ENCODE measurements at places on chromosomes 5 and 9.

DNA sequence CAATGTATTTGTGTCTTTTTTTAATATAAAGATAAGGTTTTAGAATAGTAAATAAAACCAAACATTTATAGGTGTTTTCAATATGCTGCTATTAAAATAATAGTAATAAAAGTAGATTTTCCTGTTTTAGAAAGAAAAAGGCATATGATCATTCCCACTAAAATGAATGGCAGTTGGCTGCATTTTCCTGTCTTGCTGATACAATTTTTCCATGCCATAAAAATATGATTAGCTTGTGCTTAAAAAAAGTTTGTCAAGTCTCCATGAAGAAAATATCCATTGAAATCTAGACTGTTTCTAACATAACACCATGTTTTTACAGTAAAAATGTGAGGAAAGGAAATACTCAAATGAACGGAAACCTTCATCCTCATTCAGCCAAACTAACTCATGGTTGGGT, 65.0 kb downstream of the FBXL7 start:
- DNase-seq, result no peak

GRCh38 chr5:50767588-50767987, 101.2 kb downstream of the PARP8 start:
- DNase-seq, result peak; percentile 60

DNA sequence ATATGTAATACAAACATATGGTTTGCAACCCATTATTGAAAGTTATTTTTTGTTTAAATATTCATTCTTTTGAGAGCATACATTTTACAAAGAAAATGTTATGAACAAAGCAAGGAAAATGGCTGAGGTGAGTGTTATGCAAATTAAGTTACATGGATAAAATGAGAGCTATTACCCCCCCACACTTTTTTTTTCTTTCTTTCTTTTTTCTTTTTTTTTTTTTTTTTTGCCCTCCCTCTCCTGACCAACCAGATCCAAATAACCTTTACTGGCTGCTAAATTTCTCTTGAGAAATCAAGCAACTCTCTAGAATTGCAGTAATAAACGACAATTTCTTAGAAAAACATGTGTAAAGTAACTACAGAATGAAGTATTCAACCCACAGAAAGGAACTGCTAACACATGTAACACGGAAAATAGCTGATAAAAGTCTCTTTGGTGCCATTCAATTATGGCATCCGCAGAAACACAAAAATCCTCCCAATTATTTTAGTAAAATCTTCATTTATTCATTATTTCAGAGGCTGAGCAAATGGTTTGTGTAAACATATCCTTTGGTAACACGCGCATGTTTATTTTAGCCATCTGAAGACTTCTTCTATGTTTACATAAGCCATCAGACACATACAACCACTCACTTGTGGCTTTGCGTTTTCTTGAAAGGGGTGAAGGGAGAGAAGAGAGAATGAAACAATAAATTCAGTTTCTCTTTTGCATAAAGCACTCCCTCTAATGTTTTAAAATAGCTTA, 216.1 kb downstream of the NFIB start:
- DNase-seq, result no peak

GRCh38 chr9:134208981-134209725, 44.8 kb upstream of the RNU6ATAC start:
- DNase-seq, result no peak

DNA sequence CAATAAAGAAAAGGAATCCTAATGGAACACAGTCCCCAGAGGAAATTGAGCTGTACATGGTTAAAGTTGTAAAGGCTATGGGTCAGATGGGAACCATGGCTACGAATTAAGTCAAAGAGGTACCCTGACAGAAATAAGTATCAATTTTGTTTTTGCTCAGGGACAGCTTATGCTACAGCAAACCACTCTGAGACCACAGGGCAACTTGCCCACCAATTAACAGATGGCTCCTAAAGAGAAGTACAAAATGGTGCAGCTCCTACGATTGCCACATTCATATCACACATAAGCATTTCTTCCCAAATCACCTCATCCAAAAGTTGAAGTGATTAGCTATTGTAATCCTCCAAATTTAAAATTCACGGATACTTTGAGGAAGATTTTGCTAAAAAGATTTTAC, 83.0 kb downstream of the ELAVL2 start:
- no peak for DNase-seq

DNA sequence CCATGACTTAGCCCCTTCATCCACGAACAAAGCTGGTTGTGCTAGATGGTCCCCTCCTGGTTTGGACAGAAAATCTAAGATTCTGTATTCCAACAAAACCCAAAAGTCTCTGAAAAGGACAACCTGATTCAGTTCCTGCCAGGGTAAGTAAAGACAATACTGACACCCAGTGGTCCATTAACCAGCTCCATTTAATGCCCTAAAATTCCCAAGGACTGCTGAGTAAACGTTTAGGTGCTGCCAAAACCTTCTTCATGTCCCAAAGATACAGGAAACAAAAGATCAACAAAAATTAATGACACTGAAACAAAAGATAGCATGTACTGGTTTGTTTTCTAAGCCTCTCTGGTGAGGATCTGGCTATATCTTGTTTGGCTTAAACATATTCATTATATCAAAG, 25.3 kb upstream of the PPP1R2B start:
- peak; percentile 78 for DNase-seq

- no peak for DNase-seq
Measured at GRCh38 chr5:116301110-116301509, 216.3 kb downstream of the COMMD10 start.

DNA sequence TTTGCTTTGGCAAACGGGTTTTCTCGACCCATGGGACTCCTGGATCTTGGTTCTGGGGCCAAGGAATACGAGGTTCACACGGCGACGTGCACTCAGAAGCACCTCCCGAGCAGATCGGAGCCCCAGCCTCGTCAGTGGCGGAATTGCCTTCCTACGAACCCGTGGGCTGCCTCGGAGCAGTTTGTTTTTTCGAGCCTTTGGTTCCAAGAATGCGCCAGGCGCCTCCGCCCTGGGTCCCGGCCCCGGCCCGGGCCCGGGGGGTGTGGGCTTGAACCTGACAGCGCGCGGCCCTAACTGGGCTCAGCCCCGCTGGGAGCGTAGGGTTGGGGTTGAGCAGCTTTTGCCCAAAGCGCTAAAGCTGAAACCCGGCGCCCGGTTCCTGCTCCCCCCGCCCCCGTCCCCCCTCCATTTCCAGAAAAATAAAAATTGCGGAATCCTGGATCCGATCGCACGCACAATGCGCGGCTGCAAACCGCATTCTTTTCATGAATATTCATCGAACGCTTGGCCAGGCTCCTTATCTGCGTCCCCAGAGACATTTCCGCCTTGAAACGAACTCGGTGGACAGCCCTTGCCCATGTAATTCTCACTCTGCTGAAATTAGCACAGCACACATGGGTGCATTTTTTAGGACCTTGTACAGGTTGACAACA, 1.0 kb downstream of the BASP1 start:
- DNase-seq, result peak; percentile 93

DNA sequence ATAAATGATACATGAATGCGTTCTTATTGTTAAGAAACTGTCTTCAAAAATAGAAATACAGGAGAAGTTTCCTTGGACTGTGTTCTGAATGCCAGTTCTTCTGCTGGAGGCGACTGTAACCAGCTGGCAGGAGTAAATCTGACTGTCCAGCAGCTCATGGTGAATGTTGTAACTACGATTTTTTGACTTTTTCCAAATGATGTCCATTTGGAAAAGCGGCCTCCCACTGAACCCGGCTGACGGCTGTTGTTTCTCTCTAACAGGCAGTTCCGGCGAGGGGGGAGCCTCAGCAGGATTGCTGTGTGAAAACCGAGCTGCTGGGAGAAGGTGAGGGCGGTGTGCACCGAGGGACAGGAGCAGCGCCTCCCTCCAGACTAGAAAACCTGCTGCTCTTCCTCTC, 91.9 kb downstream of the EHMT1 start:
- no peak for DNase-seq

GRCh38 chr9:2722715-2723114, 5.4 kb downstream of the KCNV2 start:
- peak; percentile 68 for DNase-seq

GRCh38 chr9:3887786-3888496, 362.1 kb upstream of the RFX3 start:
- DNase-seq, result no peak

GRCh38 chr5:2199697-2200096, 317.0 kb upstream of the IRX4 start:
- no peak for DNase-seq

DNA sequence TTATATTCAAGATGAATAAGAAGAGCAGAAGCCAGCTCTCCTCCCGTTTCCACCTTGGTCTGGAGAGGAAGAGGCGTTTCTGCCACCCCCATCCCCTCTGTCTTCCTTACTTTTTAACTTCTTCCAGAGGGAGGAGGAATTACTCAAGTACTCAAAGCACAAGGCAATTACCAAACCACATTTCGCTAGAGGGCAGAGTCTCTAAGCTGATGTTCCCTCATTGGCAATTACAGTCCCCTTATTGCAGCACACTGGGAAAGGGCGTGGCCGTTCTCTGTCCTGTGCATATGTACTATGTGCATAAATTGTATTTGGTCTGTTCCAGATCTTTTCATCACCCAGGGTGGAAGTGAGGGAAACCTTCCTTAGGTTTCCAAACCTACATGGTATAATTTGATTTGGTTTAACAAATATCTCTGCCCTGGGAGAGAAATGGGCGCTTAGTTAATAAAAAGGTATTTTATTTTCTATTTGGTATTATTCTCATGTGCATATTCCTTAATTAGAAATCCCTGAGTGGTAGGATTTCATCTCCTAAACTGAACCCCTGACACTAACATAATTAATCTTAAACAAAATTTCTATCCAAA, 29.8 kb upstream of the ALDOB start:
- DNase-seq, result peak; percentile 90

- no peak for DNase-seq
Measured at GRCh38 chr9:114888607-114889006, 41.8 kb downstream of the TNFSF8 start.

GRCh38 chr9:15113288-15113687, 193.7 kb downstream of the TTC39B start:
- DNase-seq, result no peak

GRCh38 chr9:4299005-4299795, 668 bp downstream of the GLIS3 start:
- peak; percentile 77 for DNase-seq

DNA sequence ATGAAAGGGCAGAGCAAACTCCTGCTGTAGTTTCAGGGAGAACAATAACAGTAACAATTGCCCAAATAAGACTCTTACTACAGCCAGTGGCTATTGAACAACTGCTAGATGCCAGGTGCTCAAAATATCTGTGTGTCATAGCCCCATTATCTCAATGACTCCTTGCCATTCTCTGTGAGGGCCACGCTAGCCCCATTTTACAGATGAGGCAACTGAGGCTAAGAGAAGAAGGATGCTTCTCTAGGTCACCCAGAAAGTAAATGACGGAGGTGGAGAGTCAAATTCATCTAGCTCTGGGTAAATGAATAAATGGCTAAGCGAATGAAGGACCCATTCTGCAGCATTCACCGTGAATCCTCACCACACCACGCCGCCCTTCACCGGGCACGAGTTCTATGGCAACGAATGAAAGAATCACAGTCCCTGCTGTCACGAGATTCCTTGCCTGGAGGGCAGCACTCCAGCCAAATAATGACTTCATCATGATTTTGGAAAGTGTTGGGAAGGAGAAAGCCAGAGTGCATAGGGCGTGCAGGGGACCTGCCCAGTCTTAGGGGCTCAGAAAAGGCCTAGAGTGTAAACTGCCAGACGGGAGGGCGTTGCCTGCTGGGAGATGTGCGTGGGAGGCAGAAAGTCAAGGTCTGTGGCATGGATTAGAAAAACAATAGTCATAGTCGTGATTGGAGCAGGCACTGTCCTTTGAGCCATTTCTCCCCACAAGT, 147.2 kb downstream of the C9orf50 start:
- DNase-seq, result peak; percentile 88

DNA sequence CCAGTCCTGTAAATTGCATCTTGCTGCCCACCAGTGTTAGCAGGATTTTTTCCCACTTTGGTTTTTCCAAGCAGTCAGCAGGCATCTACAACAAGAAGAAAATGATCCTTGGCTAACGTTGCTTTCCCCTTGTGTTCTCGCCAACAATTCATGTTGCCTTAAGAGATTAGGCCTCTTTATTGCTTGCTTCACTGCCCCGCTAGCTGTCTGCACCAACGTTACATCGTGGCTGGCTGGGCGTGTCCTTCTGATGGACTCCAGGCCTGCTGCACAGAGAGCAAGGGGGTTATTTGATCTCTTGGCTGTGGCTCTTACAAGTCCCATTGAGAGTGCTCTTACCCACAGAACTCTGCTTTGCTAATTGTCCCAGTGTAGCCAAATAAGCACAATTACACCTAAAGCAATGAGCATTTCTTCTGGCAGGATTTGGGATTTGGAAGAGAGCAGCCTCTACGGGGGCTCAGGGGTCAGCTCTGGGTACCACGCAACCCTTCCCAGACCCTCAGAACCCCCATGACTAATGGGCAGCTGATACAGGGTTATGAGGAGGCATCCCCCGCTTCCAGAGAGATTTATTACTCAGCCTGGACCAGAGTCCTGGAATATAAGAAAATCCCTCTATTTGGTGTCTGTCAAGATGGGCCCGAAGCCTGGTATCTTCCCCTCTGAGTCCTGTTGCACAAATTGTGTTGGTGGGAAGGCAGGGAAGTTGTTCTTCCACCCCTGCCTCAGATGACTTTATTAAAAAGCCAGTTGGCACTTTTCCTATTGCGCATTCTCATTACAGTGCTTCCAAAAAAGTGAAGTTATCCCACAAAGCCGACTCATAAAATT, 17.6 kb downstream of the DCANP1 start:
- DNase-seq, result no peak

DNA sequence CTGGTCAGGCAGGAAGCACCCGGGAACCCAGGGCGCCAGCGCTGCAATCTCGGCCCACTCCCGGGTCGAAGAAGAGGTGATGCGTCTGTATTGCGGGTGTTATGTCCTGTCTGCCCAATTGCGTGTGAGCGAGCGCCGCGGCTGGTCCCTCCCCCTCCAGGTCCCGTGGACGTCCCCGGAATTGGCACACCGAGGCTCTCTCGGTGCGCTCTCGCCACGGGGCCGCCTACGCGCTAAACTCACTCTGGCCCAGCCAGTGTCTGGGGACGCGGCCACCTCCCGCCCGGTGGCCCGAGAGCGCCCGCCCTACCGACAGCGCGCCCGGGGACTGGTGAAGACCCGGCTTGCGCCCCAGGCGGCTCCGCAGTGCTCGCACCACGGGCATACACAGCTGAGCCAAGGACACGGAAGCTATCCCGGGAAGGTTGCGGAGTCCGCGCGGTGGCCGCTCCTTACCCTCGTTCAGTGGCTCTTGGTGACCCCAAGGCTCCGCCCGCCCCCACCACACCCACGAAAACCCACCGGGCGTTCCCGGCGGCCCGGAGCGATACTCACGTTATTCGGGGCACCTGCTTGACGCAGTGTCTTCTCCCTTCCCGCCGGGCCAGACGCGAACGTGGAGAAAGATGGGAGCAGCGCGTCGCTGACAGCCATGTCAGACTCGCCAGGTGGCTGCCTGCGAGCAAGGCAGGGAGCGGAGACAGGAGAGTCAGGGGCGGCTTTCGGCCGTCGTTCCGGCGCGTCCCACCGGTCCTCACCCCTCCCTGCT, 1.0 kb downstream of the KLF4 start:
- peak; percentile 91 for DNase-seq

DNA sequence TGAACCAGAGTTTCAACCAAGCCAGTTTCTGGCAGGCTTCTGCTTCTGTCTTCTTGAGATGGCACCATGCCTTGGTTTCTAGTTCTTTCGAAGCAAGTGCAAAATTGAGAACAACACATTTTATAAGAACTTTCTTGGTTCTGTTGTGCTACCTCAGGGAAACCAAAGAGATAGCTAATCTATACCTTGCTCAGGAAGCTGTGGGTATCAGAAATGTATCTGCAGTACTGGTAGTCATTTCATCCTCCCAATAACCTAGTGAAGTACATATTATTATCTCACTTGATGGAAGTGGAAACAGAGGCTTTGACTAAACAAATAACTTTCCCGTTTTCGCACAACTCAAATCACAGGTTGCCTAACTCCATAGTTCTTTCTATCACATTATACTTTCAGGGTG, 246.6 kb downstream of the ENC1 start:
- no peak for DNase-seq
